Activated CD4-positive, alpha-beta T cell treated with anti-CD3 and anti-CD28 coated beads, Interleukin-2, amount 50 U/mL, for 4 hours (primary cell): ENCODE measurements at places on chromosomes 1 and 21.

- DNase-seq: peak; percentile 33
Measured at GRCh38 chr1:111769517-111770146, 13.9 kb downstream of the DDX20 start.

DNA sequence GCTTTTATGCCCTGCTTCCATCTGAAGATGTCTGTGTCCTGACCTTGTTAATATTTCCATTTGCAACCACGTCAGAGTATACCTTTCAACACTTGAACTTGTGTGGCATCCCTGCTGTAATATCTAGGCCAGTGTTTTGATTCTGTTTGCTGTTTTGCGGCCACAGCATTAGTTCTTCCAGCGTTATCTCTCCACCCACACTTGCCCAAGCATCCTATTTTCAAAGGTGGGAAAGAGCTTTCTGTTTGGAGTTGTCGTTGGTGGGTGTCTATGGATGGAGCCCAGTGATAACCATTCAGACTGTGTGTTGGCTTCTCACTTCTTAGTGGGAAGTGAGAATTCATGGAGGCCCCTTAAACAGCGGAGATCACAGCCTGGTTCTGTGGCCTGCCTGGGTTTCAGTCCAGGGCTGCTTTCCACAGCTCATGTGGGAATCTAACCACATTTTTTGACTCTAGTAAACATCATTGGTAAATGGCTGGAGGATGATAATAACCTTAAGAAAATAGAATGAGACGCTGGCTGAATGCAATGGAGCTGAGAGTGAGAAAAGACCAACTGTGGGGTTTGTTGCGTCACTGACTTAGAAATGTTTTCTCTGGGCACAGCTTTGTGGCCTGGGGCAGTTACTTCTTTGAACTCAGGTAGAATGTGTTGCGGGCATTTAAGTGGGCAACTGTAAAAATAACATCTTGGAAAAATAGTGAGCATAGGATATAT is 7.6 kb downstream of the TENT5C start:
- DNase-seq: no peak

DNA sequence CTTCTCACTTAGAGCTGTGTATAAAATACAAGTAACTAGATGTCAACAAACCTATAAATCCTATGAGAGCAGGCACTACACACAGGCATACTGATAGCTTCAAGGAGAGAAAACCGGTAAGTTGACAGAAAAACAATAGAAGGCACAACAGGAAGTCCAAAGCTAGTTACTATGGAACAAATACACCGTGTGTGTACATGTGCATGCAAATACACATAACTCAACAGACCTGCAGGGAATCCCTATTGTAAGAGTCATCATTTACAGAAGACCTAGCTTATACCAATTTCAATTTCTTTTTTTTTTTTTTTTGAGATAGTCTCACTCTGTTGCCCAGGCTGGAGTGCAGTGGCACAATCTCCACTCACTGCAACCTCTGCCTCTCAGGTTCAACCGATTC is 26.3 kb downstream of the JAK1 start:
- DNase-seq: no peak

DNA sequence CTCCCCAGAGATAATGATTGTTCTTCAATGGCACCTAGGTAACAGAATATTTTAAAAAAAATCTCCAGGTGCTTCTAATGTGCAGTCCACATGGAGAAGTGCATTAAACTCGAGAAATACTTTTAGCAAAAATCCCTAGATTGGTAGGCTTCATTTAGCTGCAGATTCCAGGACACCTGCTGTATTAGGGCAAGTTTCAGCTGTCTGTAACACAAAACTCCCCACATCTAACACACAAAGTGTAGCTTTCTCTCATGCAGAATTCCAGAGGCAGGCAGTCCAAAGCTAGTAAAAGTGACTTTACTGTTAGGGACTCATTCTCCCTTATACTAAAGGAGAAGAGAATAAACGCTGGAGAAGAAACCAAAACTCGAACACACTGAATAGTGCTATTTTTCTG is 1414.3 kb upstream of the B3GALT2 start:
- DNase-seq: no peak

GRCh38 chr1:246679794-246680177 is 44.4 kb upstream of the SCCPDH start:
- no peak for DNase-seq

GRCh38 chr1:224503161-224504118 is 68.8 kb upstream of the WDR26 start:
- DNase-seq: no peak

GRCh38 chr1:67175530-67176087 is 9.4 kb downstream of the IL23R start:
- DNase-seq: no peak

- no peak for DNase-seq
Measured at GRCh38 chr1:222441066-222441465, 106.8 kb downstream of the HHIPL2 start.

DNA sequence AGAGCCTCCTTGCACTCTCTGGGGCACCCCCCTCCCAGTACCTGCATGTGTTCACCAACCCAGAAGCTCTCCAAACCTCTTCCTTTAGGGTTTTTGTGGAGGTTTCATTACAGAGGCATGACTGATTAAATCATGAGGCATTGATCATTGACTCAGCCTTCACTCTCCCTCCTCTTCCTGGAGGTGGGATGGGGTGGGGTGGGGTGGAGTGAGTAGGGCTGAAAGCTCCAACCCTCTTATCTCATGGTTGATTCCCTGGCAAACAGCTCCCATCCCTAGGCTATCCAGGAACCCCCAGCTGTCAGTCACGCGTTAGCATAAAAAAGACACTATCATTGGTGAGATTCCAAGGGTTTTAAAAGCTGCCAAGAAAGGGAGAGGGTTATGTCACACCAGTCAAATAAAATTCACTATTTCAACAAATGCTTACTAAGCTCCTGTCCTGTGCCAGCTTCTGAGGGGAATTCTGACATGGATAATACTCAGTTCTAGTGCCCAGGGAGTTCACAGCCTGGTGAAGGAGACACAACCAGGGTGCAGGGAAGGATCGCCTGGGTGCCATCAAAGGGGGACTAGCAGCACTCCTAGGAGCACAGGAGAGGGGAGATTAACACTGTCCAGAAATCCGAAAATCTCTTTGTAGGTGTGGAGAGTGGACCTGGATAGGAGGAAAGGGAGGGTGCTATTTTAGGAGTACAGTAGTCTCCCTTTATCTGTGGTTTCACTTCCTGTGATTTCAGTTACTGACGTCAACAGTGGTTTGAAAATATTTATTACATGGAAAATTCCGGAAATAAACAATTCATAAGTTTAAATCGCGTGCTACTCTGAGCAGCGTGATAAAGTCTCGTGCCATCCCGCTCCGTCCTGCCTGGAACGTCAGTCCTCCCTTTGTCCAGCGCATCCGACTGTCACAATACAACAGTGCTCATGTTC is 6.8 kb upstream of the IL24 start:
- no peak for DNase-seq

GRCh38 chr21:46527801-46528200 is 69.1 kb downstream of the DIP2A start:
- DNase-seq: no peak

- no peak for DNase-seq
Measured at GRCh38 chr1:37914719-37915475, 32.0 kb downstream of the INPP5B start.

DNA sequence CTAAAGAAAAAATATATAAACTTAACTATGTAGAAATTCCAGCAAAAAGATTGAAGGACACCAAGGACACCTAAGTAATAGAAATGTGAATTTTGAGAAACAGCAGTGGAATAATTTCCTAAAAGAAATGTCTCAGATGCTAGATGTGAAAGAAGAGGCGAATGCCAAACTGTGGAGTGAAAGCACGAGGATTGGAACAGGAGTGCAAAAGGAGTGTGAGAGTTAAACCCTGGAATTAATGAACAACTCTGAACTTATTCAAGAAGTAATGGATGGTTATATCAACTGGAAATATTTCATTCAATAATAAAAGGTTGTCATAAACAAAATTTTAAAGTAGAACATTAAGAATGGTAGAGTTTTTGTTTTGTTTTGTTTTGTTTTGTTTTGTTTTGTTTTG is 78.5 kb upstream of the SGIP1 start:
- no peak for DNase-seq

DNA sequence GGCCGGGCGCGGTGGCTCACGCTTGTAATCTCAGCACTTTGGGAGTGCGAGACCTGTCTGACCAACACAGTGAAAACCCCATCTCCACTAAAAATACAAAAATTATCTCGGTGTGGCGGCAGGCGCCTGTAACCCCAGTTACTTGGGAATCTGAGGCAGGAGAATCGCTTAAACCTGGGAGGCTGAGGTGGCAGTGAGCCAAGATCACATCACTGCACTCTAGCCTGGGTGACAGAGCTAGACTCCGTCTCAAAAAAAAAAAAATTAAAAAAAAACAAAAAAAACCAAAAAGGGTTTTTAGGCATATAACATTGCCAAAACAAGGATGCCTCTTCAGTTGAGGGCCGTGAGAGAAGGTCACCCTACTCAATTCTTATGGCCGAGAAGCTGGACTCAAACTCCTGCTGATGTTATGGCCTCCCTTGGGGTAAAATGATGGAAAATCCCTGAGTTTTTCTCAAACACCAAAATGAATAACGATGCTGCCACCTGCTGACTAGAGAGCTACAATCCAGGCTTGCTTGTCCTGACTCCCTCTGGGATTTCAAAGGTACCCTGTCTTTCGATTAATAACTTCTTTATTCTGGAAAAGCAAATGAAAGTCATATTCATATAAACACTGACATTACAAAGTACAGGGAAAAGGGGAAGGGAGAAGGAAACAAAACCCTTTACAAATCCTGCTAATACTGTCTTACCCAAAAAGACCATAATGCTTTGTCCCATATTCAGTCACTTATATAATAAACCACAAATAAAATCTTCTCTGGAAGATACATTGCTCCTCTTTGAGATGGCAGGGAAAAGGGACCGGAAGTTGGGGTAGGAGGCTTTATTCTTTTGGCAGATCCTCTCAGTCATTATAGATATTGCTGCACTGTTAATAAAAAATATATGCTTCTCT is 10.7 kb downstream of the RAB42 start:
- no peak for DNase-seq

- no peak for DNase-seq
Measured at GRCh38 chr1:239016337-239016736, 370.0 kb upstream of the CHRM3 start.

GRCh38 chr21:34307991-34308532 is 55.7 kb upstream of the KCNE2 start:
- no peak for DNase-seq

DNA sequence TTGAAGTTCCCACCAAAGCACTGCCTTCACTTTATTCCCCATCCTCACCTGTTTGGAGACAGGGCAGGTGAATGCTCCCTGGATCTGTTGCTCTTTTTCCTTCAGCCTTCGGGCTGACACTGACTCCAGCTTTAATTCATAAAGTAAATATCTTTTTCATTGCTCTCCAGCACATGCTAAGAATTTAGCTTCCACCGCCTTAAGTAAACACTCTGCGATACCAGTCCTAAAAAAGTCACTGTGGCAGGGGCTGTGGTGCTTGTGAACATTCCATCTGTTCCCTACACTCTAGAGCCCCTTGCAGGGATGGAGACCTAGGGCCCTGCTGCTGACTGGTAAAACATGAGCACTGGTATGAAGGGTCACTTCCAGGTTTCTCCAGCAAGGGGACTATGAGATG is 896 bp upstream of the PLA2G2A start:
- no peak for DNase-seq

DNA sequence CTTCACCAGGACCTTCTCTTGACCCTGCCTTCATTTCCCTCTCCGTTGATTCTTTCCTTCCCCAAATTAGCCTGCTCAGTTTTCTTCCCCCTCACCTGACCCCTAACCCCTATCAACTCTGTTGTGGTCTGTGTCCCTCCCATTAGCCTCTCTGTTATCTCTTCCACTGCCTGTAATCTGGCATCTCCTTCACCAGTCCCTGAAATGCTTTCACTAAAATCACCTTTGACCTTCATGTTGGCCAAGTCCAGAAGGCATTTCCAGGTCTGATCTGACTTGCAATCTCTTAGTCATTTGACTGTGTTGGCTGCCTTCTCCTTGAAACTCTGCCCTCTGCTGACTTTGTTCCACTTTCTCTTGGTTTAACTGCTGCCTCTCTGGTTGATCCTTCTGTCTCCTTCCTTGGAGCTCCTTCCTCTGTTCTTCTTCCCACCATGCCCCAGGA is 28.2 kb downstream of the ATP8B2 start:
- no peak for DNase-seq

GRCh38 chr1:26138974-26139558 is 19.8 kb upstream of the FAM110D start:
- no peak for DNase-seq

DNA sequence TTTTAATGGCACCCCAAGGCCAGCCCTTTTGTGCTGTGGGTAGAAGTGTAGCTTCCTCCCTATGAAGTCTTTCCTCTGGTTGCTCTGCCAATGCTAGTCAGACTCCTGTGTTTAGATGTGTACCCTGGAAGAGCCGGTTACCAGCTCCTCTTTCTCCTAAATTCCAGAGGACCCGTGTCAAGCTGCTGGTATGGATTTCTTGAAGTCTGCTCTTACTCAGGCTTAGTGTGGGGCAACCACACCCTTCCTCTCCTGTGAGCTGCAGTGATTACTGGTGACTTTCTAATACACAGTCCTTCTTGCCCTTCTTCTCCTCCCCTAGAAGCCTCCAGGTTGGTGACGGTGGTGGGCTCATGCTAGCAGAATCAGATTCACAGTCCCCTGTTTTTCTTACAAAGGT is 74.1 kb upstream of the AKT3 start:
- DNase-seq: no peak

DNA sequence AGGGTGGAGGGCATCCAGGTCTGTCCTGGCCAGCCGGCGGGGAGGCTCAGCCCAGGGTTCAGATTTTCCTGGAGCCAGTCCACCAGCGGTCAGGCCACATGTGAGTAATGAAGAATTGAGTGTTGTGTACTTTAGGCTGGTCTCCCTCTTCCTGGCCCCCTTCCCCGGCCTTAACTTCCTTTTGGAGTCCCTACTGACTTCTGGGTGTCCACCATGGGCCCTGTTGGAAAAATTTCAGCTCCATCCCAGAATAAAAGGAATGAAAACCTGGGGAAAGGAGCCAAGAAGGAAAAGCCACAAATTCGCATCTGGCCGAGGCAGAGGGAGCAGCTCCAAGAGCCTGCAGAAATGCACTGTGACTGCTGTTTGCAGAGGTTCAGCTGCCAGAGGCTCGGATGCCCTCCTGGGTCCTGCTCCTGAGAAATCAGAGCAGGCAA is 35.5 kb upstream of the HHAT start:
- DNase-seq: no peak
